ENCODE measurements at places on chromosomes 2 and 18. TPM values are rescaled to one million over a fixed set of nuclear protein-coding genes. Genes with fewer than 3 reads are reported as not detected.

DNA sequence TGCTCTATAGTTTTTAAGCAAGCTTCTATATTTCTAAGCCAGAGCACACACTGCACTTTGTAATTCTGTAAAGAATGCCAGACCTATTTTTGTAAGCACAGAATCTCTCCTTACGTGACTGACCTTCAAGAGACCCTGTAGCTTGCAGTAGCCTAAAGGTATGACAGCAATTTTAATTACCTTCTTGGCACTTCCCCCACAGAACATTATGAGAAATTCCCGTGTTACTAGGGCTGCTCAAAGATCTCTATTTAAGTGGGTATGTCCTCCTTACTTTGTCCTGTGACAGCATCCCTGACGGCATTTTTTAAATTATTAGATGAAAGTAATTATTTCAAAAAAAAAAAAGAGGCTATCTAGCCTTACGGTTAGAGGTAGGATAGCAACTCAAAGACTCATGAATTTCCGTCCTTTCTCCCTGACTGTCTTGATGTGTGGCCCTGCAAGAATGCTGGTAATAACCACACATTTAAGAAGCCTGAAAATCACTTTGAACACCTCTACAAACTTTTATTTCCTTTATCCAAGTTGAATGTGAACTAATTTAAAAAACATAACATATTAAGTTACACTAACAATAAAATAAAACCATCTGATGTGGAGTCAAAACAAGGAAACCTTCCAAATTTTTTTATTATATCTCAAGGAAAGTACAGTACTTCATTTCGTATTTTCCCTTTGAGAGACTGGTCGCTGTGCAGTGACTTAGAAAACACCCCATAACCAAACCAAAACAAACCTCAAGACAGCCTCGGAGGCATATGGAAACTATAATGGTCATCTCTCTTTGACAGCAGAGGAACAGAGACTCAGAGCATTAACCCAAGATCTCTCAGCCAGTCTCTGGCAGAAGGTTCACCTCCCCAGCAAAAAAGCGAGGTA lies 54.9 kb downstream of the THUMPD2 start:
- H3K27me3 ChIP-seq: no peaks in the 10 kb centered on the region
- H3K27ac ChIP-seq: no peak overlapping the region
- DNase-seq: no peak
- peaks cover 5% of the 10 kb centered on the region for H3K4me1 ChIP-seq

The PSTPIP2 gene
- polyA plus RNA-seq: 9.8 TPM

The ADAM23 gene
- polyA plus RNA-seq: 3.6 TPM

DNA sequence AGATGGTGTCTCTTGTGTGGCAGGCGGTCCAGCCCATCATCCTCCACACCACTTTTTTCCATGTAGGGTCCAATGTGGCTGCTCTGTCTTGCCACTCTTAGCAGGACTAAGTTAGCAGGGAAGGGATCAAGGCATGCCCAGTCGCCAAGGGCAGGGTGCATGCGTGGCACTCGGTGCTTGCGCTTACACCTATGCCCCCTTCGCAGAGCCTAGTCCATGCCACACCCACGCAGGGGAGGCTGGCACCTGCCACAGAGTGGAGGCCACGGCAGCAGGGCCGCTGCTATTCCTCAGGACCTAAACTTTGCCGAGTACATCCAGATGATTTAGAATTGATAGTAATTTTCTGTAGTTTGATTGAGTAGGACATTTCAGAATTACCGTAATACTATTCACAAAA lies 59.5 kb downstream of the RALBP1 start:
- peak overlapping the region; percentile 88 for H3K27ac ChIP-seq
- peaks cover 13% of the 10 kb centered on the region for H3K4me1 ChIP-seq
- H3K27me3 ChIP-seq: no peaks in the 10 kb centered on the region
- DNase-seq: no peak

- peaks cover 14% of the 10 kb centered on the region for H3K4me1 ChIP-seq
- no peak for DNase-seq
- peak overlapping the region; percentile 42 for H3K27ac ChIP-seq
- H3K4me3 ChIP-seq: no peak overlapping the region
Measured at GRCh38 chr2:75276093-75277029, 77.0 kb upstream of the TACR1 start.

DNA sequence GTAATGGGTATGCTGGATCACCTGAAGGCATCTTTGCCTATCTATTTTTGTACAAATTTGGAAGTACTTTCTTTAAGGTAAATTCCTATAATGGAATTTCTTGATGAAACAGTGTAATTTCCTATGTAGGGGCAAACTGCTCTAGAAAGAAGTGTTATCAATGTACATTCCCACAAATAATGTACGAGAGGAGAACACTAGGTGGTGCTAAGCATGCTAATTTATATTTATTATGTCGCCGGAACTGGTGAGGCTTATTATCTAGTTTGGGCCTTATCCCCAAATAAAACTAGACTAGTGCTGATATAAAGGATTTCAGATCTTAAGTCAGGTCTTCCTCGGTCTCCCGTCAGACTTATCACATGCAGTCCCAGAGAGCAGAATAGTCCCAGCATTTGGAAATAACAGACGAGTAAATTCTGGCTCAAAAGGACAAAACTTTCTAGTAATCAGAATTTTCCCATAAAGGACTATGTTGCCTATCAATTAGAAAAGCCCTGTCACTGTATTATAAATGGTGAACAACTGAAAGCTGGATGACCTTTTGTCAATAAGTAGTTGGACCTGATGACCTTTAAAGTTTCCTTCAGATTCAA lies 86.9 kb upstream of the RBBP8 start:
- peak; percentile 35 for DNase-seq
- H3K36me3 ChIP-seq: no peaks in the 10 kb centered on the region
- no peak overlapping the region for H3K4me3 ChIP-seq
- H3K27ac ChIP-seq: no peak overlapping the region

The STK17B gene
- 5.1 TPM for polyA plus RNA-seq

DNA sequence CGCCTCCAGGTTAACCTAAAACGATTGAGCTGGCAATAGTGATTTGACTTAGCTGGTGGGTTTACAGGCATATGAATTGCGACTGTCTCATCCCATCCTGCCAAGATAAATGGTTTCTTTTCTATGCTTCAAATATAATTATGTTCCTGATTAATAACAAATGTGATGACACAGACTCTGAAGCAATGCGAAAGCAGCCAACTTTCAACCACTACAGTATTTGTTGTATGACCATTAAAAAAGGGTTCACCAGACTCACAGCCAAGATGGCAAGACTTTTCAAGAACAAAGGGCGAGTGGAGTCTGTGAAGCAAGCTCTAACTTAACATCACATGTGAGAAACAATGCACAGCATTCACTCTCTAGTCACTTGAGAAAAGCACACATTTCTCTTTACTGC lies 186.6 kb downstream of the PID1 start:
- H3K27me3 ChIP-seq: no peaks in the 10 kb centered on the region
- no peak overlapping the region for H3K27ac ChIP-seq
- H3K36me3 ChIP-seq: no peaks in the 10 kb centered on the region

The RGPD4 gene
- 0.02 TPM for polyA plus RNA-seq

DNA sequence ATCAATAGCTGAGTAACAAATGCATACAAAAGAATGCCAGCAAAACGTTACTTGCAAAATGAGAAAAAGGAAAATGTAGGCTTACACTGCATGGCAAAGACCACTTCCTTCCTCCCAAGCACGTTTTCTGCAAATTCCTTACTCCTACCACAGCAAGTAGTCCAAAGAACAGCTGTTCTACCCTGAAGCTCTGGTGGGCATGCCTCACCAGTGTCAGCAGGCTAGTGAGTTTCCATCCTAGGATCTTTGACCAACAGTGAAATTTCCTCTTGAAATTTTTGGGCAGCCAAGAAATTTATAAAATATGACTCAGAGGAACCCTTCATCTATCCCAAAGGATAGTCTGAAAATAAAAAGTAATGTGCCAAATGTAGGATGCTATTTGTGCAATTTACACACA lies 123.9 kb downstream of the ZNF532 start:
- peaks cover 20% of the 10 kb centered on the region for H3K36me3 ChIP-seq
- DNase-seq: no peak
- H3K27ac ChIP-seq: no peak overlapping the region
- H3K4me1 ChIP-seq: peaks cover 5% of the 10 kb centered on the region
- no peaks in the 10 kb centered on the region for H3K27me3 ChIP-seq
- H3K4me3 ChIP-seq: no peak overlapping the region
